ENCODE measurements at places on chromosomes 6 and 20. TPM values are rescaled to one million over a fixed set of nuclear protein-coding genes. Genes with fewer than 3 reads are reported as not detected.

- no peak for DNase-seq
Observed at GRCh38 chr20:31989030-31989645, 21.1 kb upstream of the CCM2L start.

CEP250 gene
- total RNA-seq, result 39.3 TPM

LEMD2 gene
- total RNA-seq, result 54.6 TPM

- DNase-seq, result no peak
Observed at GRCh38 chr20:46119028-46119546, 973 bp downstream of the CD40 start.

GRCh38 chr20:12265662-12266061, 348.0 kb downstream of the BTBD3 start:
- DNase-seq, result no peak

BTN1A1 gene
- not detected for total RNA-seq

DNA sequence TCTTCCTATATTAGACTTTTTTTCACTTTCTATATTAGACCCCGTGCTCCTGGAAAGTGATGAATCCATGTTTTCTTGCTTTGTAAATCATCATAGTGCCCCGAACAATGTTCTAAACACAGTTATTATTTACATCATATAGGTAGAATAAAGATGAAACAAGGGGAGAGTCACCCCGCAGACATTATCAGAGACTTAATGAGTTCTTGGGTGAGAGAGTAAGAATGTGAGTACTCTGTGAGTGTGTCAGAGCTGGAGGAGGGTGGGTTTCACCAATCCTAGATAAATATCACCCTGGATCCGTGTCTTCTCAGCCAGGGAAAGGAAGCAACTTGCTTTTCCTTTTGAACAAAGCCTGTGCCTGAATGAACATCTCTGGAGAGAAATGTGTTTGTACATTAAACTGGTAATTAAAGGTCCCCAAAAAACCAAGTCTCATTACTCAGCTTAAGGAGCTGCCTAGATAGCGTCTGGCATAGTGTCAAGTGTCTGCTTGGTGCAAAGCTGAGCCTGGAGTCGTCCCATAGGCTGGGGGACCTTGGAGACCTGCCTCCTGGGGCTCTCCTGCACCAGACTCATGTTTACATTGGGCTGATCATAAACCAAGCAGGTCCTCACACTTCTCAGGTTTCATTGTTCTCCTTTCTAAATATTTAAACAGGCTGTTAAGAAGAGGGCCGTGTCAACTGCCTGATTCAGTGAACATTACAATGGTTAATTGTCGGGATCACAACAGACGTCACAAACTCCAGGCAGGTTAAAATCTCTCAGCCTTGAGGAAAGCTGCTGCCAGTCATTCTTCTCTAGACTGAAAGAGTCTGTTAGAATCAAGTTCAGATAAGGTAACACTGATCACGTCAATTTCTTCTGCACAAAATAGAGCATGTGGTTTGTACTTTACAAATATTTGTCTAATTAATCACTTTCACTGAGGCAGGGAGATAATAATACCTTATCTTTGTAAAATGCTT, 179.7 kb upstream of the MYLIP start:
- peak; percentile 98 for DNase-seq

DNA sequence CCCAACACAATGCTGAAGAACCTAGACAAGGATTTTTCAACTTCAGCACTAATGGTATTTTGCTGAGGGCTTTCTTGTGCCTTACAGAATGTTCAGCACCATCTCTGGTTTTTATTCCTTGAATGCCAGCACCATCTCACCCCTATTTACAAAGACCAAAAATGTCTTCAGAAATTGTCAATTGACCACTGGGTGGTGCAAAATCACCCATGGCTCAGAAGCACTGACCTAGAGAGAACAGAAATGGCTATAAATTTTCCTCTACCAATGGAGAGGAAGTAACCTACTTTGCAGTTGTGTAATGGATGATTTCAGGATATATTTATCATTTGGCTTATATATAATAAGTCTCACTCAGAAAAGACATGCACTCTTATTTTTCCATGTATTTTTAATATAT, 431.0 kb upstream of the IRAK1BP1 start:
- DNase-seq, result peak; percentile 53

Measured in SK-MEL-5 (cell line).